ENCODE measurements at places on chromosomes 6 and 20. TPM values are rescaled to one million over a fixed set of nuclear protein-coding genes. Genes with fewer than 3 reads are reported as not detected.

SEL1L2 gene
- not detected for polyA plus RNA-seq

NT5E gene
- 154 TPM for polyA plus RNA-seq

OOEP gene
- polyA plus RNA-seq = not detected

NCOA7 gene
- polyA plus RNA-seq = 1.6 TPM

RGL2 gene
- 39.0 TPM for polyA plus RNA-seq

DNA sequence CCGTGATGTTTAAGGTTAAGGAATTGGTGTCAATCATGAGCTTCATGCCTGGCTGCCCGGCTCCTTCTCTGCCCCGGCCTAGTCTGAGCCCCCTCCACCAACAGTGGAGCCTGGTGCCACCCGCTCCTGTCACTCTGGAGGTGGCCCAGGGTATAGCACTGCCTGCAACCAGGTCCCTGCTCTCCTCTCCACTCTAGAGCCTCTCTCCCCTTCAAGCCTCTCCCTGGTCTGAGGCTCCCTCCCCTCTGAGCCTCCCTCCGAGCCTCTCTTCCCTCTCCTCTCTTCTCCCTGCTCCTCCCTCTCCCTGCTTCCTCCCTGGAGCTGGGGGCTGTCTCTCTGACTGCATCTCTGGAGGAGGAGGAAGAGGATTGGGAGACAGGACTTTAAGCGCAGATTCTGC is 31.3 kb upstream of the MRGBP start:
- DNase-seq = no peak

DNA sequence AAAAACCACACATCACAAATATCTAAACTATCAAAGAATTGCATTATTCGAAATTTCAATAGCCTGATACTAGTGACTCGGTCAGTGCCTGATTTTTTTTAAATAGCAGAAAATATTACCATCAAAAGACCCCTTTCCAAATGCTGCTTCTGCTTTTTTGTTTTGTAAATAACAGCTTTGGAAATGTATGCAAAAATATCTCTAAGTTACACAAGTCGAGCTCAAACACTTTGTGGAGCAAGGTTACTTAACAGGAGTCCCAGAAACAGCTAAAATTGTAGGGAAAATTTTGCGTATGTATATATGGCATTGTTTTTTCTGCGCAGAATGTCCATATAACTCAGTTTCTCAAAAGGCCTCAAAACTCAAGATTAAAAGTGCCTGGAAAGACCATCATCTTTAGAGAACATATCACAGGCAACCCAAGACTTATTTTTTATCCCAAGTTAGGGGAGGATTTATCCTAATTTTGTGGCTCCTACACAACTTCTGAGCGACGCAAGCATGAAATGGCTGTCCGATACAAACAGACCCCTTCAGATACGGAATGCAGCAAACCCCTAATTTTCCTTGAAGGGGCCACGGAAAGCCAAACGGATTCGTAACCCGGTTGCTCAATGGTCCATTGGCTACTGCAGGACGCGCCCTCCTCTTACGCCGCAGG is 1.3 kb downstream of the CEP85L start:
- DNase-seq = no peak

- DNase-seq = no peak
Measured at GRCh38 chr20:62045529-62046285, 20.0 kb downstream of the TAF4 start.

DNA sequence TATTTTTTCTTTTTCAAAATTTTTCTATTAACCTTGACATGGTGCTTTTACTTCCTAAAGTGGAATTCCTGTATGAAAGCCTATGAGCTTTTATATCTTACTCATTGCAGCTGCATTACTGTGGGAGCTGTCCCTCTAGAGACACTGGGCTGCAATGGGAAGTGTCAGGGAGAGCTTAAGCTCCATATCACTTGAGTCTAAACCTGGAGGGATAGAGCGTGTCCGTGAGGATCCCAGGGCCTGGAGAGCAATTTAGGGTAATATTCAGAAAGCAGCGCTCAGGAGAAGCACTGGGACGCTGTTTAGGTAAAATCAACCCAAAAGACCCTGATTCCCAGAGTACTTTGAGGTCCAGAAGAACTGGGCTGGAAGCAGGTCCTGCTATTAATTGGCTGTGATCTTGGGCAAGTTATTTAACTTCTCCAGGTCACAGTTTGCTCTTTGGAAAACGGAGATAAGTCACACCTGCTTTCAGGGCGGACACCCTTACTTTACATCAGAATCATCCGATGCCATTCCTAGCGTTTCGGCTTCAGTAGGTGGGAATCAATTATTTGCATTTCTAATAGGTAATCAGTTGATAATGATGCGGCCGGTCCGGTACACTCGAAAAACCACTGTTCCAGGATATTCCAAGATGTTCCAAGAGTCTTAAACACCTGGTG is 628 bp upstream of the ERGIC3 start:
- DNase-seq = no peak

DNA sequence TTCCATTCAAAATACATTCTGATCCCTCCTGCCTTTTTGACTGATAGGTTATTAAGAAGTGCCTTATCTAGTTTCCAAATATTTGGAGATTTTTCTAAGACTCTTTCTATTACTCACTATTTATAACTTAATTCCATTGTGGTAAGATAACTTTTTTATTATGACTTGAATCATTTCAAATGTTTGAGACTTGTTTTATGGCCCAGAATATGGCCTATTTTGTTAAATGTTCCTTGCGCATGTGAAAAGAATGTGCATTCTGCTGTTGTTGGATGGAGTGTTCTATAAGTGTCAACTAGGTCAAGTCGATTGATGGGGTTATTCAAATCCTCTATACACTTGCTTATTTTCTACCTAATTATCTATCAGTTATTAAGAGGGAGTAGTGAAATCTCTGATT is 13.1 kb upstream of the TCP11 start:
- DNase-seq = no peak

DNA sequence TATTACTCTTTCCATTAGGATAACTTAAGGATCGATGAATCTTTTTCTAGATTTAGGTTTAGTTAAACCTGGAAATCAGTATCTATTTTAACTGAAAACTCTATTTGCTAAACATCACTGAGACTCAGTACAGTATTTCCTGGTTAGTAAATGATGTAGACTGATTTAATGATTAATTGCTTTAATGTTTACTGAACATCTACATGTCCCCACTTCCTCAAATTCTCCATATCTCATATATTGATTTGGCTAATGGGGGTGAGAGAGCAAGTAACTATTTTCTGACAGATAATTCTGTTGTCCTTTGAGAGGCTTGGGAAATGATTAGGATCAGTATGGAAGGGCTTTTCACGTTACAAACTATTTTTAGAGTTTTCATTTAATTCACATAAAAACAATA is 10.3 kb downstream of the MKKS start:
- DNase-seq = no peak

GRCh38 chr20:46173652-46174468 is 55.7 kb downstream of the CD40 start:
- no peak for DNase-seq

DNA sequence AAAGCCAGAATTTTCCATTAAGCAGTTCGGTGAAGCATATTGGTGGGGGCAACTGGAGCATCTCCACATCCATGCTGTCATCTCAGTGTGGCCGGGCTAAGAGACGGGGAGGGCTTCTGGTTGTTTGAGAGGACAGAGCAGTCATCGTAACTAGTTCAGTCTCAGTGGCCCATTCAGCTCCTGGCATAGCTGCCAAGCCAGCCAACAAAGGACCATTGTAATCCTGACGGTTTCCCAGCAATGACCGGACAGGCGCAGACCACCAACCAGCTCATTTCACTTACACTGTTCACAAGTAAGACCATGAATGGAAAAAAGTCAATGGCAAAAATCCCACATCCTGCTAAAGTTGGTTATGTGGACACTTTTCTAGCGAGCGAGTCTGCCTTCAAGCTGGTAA is 14.9 kb upstream of the HDDC2 start:
- no peak for DNase-seq

DNA sequence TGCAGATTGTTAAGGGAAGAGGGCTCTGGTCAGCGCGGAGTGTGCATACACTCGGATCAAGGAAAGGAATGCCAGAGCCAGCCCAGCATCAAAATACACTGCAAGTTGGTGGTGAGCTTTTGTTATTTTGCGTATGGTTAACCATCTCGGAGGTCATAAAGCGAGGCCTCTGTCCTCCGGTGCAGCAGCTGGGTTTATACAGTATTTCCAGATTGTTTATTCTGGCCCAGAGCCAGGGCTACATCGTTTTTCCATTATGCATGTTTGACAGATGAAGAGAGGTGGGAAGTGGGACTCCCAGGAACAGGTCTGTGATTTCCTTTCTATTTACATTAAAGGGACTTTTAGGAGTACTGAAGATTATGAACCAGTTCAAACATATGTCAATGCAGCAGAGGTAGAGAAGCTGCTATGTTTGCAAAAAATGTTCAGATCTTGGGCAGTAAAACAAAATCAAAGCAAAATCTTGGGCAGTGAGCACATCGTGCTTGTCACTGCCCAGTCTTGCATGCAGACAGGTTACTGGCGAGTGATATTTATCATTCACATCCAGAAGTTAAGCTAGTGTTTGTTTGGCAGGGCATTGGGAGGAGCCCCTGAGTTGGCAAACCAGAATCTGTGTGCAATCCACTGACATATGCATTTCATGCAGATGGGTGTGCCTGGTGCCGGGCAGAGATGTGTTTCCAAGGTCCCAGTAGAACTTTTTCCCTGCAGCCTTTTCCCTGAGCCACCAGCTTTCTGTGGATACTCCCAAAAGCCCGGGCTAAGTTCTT is 256.3 kb upstream of the TAB2 start:
- DNase-seq = no peak

GRCh38 chr6:14635934-14636591 is 518.5 kb downstream of the CD83 start:
- DNase-seq = peak; percentile 54

- DNase-seq = no peak
Measured at GRCh38 chr20:14865169-14865568, 527.8 kb upstream of the FLRT3 start.

- DNase-seq = no peak
Measured at GRCh38 chr6:34132486-34133185, 13.3 kb downstream of the GRM4 start.

DNA sequence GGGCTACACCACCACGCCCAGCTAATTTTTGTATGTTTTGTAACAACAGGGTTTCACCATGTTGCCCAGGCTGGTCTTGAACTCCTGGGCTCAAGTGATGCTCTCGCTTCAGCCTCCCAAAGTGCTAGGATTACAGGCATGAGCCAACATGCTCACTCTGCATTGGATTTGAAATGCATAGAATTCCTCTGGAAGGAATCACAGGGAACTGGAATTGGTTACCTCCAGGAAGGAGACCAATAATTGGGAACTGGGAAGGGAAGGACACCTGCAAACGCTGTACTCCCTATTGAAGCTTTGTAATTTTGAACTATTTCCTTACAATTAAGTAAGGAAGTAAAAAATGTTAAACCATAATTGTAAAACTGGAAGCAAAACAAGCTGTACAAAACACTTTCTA is 12.3 kb upstream of the TP53INP2 start:
- no peak for DNase-seq

DNA sequence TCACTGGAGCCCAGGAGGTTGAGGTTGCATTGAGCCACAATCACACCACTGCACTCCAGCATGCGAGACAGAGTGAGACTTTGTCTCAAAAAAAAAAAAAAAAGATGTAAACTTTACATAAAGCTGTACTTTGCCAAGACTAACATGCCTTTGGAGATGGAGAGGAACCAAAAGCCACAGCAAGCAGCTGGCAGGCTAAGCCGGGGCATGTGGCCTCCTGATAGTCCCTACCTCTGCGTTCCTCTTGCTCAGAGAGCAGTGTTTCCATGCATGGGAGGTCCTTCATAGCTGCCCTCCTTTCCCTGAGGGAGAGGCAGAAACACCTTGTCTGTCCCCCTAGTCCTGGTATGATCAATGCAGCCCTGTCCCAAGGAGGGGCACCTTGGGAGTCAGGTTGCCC is 35.2 kb downstream of the SPATA2 start:
- DNase-seq = no peak

DNA sequence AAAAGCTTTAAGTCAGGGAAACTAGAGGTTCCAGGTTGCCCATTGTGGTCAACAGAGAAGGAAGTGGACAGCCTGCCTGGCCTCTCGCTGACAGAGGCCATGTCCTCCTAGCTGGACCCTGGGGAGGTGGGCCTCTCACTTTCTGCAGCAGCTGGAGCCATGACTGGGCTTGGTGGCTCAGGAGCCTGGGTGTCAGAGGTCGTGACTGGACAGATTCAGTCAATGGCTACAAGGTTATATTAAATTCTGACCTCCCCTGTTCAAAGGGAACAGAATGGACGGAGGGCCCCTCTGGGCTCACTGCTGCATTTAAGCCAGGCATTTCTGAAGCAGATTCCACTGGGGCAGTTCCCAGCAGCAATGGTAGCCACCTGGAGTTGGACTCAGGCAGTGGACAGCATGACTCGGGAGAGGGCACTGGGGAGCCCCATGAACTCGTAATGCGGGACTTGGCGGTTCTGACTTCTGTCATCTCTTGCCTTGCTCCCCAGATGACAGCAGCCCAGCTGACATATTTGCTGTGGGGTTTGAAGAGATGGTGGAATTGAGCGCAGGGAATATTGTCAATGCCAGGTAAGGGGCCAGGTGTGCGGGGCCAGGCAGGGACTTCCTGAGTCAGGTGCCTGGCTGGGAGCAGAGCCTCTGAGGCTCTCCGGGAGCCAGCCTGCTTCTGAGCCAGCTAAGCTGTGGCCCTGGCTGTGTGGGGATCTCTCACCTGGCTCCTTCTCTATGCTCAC is 86.7 kb downstream of the SYNJ2 start:
- DNase-seq = no peak

DNA sequence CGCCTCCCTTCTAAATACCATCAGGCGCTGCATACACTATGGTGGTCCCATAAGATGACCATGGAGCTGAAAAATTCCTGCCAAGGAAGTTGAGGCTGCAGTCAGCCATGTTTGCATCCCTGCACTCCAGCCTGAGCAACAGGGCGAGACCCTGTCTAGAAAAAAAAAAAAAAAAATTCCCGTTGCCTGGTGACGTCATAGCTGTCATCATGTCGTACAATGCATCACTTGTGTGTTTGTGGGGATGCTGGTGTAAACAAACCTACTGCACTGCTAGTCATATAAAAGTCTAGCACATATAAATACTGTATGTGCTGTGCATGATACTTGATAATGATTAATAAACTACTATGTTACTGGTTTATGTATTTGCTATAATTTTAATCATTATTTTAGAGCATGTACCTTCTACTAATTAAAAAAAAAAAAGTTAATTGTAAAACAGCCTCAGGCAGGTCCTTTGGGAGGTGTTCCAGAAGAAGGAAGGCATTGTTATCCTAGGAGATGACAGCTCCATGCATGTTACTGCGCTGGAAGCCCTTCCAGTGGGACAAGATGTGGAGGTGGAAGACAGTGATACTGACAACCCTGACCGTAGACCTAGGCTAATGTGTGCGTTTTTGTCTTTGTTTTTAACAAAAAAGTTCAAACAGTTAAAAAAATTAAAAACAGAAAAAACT is 132.6 kb downstream of the BANF2 start:
- no peak for DNase-seq

- DNase-seq = peak; percentile 25
Measured at GRCh38 chr6:16409531-16410441, 171.4 kb downstream of the GMPR start.

Data from naive B cell (primary cell).